ENCODE measurements at places on chromosomes 6 and 20.
A peak's percentile ranks its signal among the peaks of the same experiment; 100 is the strongest.

GRCh38 chr6:115203381-115203780 is 857.3 kb downstream of the FRK start:
- DNase-seq, result no peak

- no peak for DNase-seq
Observed at GRCh38 chr6:164247106-164247505, 832.6 kb downstream of the QKI start.

DNA sequence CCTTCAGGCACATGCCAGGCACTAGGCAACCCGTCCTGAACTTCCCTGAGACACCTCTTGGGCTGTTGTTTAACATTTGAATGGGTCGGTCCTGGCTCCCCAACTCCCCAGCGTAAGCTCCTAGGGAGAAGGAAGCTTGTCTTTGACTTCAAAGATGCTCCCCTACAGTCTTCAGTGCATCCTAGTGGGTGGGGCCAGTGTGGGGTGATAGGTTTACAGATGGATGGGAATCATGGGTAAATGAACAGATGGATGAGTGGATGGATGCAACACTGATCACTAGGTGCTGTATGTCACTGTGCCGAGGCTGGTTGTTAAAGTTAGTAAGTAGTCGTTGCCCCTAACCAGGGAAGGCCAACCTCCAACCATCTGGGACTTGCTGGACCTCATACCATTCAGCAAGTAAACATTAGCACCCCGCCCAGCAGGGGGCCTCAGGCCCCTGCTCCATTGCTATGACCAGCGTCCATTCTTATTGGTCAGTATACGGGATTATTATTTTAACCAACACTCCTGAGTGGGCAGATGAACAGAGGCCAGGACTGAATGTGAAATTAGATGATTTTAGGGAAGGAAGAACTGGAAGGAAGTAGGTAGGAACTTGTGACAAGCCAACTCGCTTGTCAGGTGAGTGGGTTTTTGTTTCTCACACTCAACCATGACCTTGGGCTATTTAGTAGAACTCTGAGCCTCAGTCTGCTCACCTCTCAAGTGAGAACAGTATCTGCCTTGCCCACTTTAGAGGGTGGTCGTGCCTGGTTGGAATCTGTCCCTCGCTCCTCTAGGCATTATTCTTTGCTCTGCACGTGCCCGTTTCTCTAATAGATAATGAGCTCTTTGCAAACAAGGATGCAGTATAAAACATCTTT is 82.9 kb upstream of the FOXP4 start:
- DNase-seq, result no peak

- no peak for DNase-seq
Observed at GRCh38 chr6:41488433-41489119, 57.6 kb upstream of the FOXP4 start.

DNA sequence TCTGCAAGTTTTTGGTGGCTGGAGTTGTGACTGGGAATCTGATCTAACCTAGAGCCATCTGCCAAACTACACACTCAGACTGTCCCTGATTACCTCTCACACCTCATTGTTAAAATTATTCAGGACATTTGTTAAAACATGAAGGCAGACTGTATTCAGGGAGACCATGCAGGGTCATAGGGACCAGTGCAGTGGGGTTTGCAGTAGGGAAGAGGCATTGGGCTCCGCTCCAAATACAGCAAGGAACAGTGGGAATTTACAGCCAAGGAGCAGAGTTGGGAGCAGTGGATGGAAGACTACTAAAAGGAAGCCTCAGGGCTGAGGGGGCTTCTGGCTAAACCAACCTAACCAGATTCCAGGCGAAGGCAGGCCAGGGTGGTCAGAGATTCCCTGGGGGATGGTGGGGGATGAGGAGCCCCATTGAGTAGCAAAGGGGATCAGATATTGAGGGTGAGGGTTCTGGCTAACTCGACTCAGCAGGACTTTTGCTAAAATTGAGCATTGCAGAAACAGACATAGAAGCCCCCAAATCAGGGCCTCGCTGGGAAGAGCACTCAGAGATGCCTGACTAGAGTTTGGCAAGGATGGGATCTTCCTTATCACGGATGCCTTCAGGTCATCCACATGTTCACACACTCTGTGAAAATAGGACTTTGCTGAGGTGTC is 172.0 kb downstream of the ZDHHC14 start:
- DNase-seq, result no peak

GRCh38 chr6:14787677-14788076 is 458.2 kb upstream of the JARID2 start:
- DNase-seq, result no peak

DNA sequence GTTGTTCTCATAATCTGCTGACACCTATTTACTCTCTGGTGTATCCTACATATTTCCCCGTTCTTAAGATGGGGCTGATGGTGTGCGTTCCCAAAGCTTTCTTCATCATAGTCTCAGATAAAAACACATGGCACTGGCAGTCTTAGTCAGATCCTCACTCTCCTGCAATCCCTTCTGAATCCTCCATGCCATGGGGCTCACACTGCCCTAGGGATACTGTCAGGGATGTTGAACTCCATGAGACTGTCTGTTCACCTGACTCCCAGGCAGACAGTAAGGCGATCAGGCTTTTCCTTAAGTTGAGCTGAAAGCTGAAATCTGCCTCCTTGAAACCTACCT is 76.0 kb downstream of the SLX4IP start:
- DNase-seq, result no peak

DNA sequence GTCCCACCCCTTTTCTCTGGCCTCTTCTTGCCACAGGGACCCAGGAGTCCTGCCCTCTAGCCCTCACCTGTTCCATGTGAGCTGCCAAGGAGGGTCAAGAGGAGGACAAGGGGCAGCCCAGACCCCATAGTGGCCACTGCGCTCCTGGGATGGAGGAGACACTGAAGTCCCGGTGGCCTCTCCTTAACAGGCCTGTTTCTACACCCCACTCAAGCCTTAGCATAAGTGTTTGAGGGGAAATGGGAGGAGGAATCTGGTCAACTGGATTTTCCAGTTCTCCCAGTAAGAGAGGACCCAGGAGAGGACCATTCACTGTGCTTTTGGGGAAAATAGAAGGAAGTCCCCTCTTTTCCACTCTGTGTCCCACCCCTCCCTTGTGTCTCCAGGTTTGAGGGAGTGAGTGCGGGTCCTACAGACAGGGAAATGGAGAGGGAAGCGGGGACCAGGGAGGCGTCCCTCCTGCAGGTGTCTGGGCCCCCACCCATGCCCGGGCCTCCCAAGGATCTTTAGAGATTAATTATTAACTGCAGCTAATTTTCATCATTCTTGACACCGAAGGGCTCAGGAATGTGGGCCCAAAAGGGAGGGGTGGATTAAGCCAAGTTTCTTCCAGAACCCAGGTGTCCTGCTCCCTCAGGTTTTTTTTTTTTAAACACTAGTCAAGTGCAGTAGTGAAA is at the start of gene SFTA2:
Gene SFTA2, minus strand, starts transcription at position 202 of the 677 bp plus-strand sequence. Its CDS starts 74 bp downstream, at position 128.
- DNase-seq, result no peak

DNA sequence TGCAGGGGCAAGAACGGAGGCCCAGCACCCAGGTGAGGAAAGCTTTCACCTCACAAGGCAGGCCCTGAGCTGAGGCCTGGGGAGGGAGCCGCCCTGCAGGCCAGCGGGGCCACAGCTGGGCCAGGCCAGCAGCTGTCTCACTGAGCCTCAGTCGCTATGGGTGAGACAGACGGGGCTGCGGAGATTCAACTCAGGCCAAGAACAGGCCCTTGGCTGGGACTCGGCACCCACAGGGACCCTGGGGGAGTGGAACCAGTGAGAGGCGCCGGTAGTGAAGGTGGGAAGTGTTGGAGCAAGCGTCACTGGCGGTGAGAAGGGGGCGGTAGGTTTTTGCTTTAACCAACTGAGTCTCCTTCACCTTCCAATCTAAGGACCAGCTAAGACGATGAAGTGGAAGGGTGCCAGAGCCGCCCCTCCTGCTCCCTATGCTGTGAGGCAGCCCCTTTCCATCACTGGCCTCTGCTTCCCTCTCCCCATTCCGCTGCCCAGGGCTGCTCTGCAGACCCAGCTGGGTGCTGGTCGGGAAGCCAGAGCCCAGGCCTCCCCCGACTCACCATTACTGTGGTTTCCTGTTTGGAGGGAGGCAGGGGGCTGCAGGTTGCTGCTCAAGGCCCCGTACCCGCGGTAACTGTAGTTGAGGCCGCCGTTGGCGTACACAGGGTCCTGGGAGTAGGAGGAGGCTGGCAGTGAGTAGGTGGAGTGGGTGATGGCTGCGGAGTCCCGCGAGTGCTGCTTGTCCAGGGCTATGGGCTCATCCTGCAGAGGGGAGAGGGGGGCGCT is 93.7 kb downstream of the ASXL1 start:
- DNase-seq, result no peak

DNA sequence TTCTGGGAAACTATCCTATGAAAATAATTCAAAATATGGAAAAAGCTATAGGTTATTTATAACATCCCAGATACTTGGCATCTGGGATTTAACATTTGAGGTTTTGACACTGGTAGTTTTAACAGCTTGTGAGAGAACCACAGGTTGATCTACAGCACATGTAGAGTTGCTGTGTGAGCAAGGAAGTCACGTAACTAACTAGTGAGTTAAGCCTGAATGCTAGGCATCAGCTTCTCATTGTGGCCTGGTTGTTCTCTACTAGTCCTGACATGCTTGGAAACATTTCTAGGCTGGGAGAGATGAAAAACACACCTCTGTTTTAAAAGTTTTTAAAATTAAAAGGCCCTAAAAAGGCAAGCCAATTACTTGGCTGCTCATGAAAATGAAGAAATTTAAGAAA is 28.2 kb downstream of the ESF1 start:
- no peak for DNase-seq

DNA sequence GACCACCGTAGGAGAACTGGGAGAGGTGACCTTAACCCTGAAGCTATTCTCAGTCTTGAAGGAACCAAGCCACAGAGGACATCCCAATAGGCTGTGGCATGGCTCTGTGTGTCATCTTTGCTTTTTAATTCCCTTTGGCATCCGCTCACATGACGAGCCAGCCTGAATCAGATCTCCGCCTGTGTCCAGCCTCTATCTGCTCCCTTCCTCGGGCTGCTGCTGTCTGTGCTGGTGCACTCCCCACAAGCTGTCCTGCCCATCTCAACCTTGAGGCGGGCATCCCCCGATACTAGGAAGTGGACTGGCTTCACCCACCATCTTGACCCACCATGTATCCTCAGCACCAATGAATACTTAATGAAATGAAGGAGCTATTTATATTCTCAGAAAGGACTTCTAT is 111.9 kb downstream of the SLC23A2 start:
- no peak for DNase-seq

DNA sequence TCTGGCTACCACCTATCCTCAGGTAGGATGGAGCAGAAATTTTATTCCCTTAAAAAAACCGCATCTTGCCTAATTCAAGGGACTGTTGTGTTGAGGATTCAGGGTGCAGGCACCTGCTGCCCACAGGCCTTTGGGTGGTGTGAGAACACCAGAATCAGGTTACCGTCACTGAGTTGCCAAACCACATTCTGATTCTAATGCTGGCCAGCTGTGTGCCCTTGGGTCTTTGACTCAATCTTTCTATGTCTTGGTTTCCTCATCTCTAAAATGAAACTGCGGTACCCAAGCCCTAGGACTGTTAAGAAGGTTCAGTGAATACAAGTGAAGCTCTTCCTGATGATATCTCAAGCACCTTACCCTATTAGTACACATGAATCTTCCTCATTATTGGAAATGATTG is 827.3 kb downstream of the DHX35 start:
- no peak for DNase-seq

DNA sequence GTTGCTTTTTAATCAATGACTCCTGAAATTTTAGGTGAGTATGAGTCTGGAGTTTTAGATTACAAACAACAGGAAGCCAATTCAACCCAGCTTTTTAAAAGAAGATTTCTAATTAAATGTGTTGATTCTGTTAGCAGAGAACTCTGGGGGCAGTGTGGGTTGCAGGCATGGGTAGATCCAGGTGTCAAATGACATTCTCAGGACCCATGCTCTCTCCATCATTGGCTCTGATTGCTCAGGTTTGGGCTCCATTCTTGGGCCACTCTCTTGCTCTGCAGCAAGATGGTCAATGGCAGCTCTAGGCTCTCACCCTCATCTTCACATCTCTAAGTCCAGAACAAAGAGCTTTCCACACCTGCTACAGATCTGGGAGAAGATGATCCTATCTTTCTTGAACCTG is 463.7 kb downstream of the PREX1 start:
- no peak for DNase-seq

DNA sequence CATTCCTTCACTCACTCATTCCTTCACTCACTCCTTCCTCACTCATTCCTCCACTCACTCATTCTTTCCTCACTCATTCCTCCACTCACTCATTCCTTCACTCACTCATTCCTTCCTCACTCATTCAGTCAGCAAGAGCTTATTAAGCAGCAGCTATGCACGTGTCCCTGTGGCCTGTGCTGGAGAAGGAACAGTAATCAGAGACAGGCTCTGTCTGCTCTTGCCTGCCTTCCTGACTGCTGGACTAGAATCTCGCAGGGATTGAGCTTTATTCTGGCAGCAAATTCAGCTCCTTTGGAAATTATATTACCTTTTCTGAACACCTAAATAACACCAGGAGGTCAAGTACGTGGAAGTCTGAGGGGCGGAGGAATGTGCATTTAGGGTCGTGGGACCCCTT is 138.9 kb upstream of the AGPAT4 start:
- no peak for DNase-seq

DNA sequence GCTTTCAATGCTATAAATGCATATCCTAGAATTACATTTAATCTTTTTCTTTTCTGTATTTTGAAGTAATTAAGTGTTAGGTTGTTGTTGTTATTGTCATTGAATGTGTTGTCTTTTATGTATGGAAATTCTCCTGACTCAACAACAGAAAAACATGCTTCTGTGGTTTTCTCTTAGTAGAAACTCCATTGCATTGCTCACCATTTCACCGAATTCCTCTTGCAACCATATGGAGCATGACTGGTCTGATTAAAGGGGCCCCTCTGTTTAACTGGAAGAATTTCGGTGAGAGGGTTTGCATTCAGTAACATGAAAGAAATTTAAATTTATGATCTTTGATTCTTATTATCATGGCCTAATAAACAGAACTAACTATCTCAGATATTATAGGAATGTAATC is 454.3 kb upstream of the JARID2 start:
- DNase-seq, result no peak

- DNase-seq, result peak; percentile 81
Observed at GRCh38 chr6:5143634-5144311, 58.6 kb downstream of the PPP1R3G start.

- DNase-seq, result no peak
Observed at GRCh38 chr6:74967821-74968220, 238.0 kb downstream of the COL12A1 start.

- DNase-seq, result no peak
Observed at GRCh38 chr20:17854307-17854903, 114.2 kb downstream of the SNX5 start.
